ENCODE measurements at places on chromosomes 6 and 20.

- DNase-seq = no peak
Observed at GRCh38 chr6:129662406-129662766, 47.6 kb downstream of the ARHGAP18 start.

GRCh38 chr20:13863244-13863643, 78.4 kb downstream of the NDUFAF5 start:
- no peak for DNase-seq

DNA sequence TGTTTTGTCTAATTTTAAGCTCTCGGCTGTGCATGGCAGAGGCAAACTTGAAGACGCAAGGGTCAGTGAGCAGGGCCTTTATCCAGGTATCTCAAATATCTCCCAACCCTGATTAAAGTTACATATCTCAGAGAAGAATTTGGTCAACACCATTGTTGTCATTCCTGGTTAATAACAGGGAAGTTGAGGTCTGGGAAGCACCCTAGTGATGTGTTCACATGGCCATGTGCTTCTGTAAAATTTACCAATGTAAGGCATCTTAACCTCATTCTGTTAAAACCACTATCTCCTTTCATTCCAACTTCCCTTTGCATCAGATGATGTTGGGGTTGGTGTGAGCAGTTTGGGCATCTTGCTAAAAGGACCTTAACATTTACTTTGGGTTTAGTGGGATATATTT, 4.0 kb upstream of the FAM110A start:
- no peak for DNase-seq

GRCh38 chr20:24657196-24657595, 187.8 kb downstream of the SYNDIG1 start:
- DNase-seq = no peak

GRCh38 chr6:38959138-38959537, 89.4 kb upstream of the GLP1R start:
- no peak for DNase-seq

DNA sequence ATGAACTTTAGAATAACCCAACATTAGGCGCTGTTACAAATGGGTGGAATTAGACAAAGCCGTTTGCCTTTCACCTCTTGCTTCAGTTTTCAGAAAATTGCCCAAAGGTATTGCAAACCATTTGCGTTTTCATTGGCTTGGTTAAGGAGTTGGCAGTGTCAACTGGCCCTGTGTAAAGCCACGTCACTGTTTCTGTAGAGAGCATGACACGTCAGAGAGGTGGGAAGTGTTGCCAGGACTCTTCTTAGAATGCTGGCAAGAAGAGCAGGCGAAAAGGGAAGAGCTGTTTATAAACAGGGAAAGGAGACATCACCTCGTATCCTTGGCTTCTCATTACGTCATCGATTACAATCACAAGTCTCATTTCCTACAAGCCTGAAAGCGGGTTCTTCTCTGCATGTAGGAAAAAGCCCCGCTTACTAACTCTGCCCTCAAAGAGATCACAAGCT, 4.2 kb upstream of the IRF4 start:
- DNase-seq = no peak

GRCh38 chr6:118581489-118581959, 33.4 kb downstream of the PLN start:
- no peak for DNase-seq

- no peak for DNase-seq
Observed at GRCh38 chr6:11219400-11219834, 13.1 kb downstream of the NEDD9 start.

DNA sequence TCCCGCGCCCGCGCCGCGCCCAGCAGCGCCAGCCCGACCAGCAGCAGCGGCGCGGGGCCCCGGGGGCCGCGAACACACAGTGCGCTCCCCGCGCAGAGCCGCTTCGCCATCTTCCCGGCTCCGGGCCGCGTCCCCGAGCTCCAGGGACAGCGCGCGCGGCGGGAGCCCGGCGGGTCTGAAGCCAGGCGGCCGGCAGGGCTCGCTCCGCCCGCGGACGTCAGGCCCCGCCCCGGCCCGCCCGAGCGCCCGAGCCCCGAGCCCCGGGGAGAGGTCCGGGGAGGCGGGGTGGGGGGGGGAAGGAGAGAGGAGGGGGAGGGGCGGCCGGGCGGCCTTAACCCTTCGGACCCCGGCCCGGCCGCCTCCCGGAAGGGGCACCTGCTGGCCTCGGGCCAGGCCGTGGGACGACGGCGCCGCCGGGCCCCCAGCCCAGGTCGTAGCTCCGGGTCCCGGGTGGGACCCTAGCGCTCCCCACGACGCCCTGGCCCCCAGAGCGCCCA, at the start of gene LAMA5:
Gene LAMA5, minus strand, starts transcription at position 177 of the 497 bp plus-strand sequence. Its CDS starts 67 bp downstream, at position 110.
- no peak for DNase-seq

GRCh38 chr6:34065466-34066217, 80.2 kb downstream of the GRM4 start:
- no peak for DNase-seq

GRCh38 chr6:31502586-31502985, 4.6 kb downstream of the MICB start:
- DNase-seq = no peak

DNA sequence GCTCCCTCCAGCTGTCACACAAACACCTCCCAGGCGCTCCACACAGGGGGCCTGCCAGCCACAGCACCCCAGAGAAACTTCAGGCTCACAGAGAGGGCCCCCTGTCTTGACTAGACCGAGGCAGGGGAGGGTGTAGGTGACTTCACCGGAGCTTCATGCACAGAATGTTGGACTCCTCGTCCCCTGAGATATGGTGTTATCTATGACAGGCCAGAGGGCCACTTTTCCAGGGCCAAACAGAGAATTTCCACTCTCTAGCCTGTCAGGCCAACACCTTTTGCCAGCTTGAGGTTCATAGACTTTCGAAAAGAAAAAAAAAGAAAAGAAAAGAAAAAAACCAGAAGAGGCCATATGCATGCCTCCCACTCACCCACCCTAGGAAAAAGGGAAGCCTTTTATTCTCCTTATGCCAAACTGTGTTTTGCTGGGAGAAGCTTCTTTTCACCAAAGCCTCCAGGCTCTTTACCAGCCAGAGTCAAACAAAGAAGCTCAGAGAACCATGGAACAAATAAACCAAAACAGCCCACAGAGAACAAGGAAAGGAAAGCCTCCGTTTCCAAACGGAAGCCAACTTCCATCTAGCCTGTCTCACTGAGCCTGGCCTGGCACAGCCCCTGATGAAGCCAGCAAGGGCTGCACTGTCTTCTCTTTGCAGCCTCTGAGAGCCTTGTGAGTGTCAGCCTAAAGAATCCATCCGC, 313.2 kb upstream of the JARID2 start:
- DNase-seq = no peak

- no peak for DNase-seq
Observed at GRCh38 chr6:31879143-31879542, 346 bp upstream of the SLC44A4 start.

- no peak for DNase-seq
Observed at GRCh38 chr6:44396968-44397367, 9.5 kb downstream of the CDC5L start.

- no peak for DNase-seq
Observed at GRCh38 chr20:58691773-58692578, 624 bp upstream of the NPEPL1 start.

- no peak for DNase-seq
Observed at GRCh38 chr6:154528310-154528915, 17.9 kb upstream of the CNKSR3 start.

- DNase-seq = no peak
Observed at GRCh38 chr6:106373502-106374239, 13.2 kb downstream of the CRYBG1 start.

GRCh38 chr6:157020881-157021343, 243.7 kb downstream of the ARID1B start:
- DNase-seq = no peak

DNA sequence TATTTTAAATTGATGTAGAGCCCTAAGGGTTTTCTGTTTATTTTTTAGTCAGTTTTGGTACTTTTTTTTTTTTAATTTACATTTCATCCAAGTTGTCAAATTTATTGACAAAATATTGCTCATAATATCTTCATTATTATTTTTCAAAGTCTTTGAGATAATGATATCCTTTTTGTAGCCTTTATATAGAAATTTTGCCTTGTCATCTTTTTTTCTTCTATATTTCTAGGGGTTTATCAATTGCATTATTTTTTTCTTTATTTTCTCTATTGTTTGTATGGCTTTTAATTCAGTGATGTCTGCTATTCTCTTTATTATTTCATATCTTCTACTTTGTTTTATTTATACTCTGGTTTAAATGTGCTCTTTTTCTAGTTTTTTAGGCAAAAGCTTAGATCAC, 863.0 kb upstream of the GJE1 start:
- DNase-seq = no peak

DNA sequence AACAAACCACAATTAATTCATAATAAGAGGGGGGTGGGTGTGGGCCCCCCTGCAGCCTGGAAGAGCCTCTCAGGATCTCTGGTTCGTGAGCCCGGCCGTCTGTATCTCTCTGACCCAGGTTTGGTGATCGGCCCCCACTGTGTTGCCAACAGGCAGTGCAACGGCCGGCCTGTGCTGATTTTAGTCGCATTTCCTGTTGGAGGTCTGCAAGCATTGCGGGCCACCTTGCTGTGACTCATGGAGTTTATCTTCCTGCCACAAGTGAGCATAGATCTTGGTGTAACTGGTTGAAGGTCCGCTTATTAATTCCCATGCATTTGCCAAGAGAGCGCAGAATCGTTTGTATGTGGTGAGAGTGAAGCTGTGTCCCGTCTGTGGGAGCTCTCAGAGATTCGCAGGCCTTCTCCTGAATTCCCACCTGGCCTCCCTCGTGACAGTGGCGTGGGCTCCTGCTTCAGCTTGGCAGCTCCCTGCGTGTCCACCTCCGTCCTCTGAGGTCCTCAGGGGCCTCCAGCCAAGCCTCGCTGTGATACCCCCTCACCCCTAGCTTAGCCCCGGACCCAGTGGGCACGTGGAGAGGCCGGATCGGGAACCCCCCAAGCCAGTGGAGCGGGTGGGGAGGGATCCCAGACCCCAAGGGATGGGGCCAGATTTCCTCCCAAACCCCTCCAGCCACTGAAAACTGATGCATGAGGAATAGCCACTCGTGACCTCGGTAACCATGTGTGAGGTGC, 269.8 kb downstream of the CDH4 start:
- DNase-seq = no peak

- no peak for DNase-seq
Observed at GRCh38 chr6:75643173-75643572, 41.5 kb downstream of the SENP6 start.

- no peak for DNase-seq
Observed at GRCh38 chr20:58054780-58055373, 173.6 kb downstream of the ANKRD60 start.

- DNase-seq = no peak
Observed at GRCh38 chr6:99814230-99814928, 179.6 kb downstream of the MCHR2 start.

GRCh38 chr20:22801528-22801927, 217.2 kb upstream of the FOXA2 start:
- no peak for DNase-seq

DNA sequence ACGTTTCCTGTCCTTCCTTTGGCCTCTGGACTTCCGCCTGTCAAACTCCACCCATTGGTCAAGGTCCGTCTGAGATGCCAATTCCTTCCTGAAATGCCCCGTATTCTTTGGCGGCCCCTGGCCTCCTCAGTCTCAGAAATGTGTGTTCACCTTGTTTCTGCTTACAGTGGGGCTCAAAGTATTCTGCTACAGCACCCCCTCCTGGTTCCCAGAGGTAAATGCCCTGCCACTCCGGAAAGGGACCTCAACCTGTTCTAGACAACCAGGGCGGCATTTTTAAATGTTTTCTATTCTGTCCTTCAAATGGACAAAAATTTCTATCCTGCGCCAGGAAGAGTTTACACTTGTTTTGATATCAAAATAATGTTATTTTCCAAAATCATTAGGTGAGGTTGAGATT, 12.1 kb upstream of the PAX1 start:
- DNase-seq = no peak

- DNase-seq = no peak
Observed at GRCh38 chr6:98467902-98468301, 366.5 kb upstream of the POU3F2 start.

GRCh38 chr6:107396211-107396610, 63.2 kb downstream of the PDSS2 start:
- no peak for DNase-seq

DNA sequence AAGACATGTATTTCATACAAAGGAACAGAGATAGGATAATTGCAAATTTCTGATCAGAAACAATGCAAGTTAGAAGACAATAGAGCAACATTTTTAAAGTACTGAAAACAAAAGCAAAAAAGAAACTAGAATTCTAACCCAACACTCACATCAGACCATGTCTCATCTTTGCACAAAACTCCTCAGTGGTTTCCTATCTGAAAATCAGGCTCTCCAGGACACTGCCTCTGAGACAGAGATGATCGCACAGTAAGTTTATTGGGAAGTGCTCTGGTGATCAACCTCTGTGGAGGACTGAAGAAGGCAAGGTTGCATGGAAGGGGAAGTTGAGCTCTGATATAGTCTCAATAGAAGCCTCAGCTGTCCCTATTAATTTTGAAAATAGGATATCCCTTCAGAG, 2.3 kb upstream of the TTBK1 start:
- DNase-seq = no peak

DNA sequence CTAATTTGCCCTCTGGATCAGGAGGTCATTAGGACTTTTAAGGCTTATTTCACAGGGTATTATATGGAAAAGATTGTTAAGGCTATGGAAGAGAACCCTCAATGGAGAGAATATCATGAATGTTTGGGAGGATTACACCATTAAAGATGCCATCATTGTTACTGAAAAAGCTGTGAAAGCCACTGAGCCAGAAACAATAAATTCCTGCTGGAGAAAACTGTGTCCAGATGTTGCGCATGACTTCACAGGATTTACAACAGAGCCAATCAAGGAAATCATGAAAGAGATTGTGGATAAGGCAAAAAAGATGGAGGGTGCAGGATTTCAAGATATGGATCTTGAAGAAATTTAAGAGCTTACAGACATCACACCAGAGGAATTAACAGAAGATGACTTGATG, 798.3 kb upstream of the SLC35B3 start:
- no peak for DNase-seq

Data from stimulated activated CD8-positive, alpha-beta memory T cell treated with anti-CD3 and anti-CD28 coated beads, Interleukin-2, amount 100 ng/mL, for 1 hour (primary cell).